Stimulated activated CD8-positive, alpha-beta memory T cell treated with anti-CD3 and anti-CD28 coated beads, Interleukin-4, amount 100 ng/mL, for 48 hours (primary cell): ENCODE measurements at places on chromosomes 2 and 18.

- DNase-seq, result no peak
These were observed 70.0 kb upstream of the RPRM start for GRCh38 chr2:153548536-153548935.

GRCh38 chr2:41791523-41791922 is 256.3 kb upstream of the PKDCC start:
- no peak for DNase-seq

DNA sequence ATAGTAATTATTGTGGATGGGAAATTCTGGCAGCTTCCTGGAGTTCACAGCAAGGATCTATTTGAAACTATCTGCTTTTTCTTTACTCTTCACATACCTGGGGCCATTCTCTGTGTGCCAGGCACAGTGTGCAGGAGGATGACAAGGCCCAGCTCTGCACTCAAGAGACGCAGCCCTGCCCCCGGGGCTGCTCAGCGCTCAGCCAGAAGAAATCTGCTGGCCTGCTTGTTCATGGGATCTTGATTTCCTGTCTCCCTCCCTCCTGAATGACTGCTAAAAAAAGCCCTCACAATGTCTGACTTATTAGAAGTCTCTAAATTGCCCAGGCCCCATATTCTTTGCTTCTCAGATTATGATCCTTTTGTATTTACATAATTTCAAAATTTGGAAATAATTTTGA is 210.9 kb downstream of the DCDC2C start:
- DNase-seq, result no peak

DNA sequence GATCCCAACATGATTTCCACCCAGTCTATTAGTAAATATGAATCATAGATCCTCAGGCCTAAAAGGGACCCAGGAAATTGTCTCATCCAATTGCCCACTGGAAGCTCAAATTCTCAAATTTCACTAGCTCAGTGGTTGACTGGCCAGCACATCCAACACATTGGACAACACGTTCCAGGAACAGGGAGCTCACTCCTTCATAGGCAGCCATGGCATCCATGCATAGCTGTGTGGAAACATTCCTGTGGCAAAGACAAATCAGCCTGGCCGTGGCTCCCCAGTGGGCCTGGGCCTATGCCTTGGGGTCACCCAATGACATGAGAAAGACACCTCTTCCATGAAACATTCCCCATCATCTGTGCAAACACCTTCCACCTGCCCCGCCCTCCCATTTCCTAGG is 261.1 kb downstream of the ANAPC1 start:
- DNase-seq, result no peak

DNA sequence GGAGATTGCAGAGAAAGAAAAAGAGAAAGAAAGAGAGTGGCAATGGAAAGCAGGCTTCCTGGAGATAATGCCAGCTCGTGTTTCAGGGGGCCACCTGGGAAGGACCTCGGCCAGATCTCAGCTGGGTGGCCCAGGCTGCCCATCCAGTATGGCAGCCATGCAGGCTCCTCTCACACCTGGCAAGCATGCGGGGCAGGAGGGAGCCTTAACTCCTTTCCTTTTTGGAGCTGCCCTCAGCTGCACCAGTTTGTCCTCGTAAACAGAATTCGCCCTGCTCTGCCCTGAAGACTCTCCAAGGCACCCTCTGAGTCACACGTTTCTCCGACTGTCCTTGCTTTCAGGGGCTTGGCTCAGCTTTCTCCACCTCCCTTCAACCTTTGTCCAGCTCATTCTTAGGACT is 59.5 kb upstream of the IGFBP5 start:
- no peak for DNase-seq

GRCh38 chr2:215772003-215772402 is 241.3 kb downstream of the MREG start:
- DNase-seq, result no peak

- DNase-seq, result no peak
These were observed 2.2 kb upstream of the MTCL1 start for GRCh38 chr18:8703092-8703709.

GRCh38 chr2:69843993-69844392 is 14.5 kb downstream of the GMCL1 start:
- DNase-seq, result no peak

DNA sequence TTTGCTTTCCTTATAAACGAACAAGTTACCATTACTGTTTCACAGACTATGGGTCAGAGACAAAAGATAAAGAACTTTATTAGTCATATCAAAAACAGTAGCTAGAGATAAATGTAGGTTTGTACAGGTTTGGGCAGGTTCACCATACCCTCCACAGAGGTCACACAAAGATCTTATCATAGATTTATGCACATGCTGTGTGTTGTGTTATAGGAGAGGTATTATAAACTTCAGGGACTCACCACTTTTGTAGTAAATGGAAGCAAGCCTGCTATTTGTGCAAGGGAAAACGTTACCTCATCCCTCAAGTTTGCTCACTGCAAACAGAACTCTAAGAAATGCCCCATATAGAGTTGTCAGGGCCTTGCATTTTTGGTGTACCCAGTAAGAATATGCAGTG is 584.5 kb upstream of the LRRTM1 start:
- no peak for DNase-seq

- DNase-seq, result no peak
These were observed 17.4 kb downstream of the SLC38A11 start for GRCh38 chr2:164937864-164938401.
